ENCODE measurements at places on chromosomes 16 and 17.

- DNase-seq, result no peak
These were observed 7.3 kb downstream of the TNRC6A start for GRCh38 chr16:24736758-24737157.

- no peak for DNase-seq
These were observed 3.5 kb downstream of the CLTC start for GRCh38 chr17:59623151-59623550.

GRCh38 chr16:2827831-2828520 is 2.1 kb upstream of the ZG16B start:
- no peak for DNase-seq

GRCh38 chr16:31471875-31472708 is at the start of gene TGFB1I1:
TGFB1I1 (plus strand) TSS chr16:31472152; CDS start chr16:31472189, 37 bp downstream.
- no peak for DNase-seq

DNA sequence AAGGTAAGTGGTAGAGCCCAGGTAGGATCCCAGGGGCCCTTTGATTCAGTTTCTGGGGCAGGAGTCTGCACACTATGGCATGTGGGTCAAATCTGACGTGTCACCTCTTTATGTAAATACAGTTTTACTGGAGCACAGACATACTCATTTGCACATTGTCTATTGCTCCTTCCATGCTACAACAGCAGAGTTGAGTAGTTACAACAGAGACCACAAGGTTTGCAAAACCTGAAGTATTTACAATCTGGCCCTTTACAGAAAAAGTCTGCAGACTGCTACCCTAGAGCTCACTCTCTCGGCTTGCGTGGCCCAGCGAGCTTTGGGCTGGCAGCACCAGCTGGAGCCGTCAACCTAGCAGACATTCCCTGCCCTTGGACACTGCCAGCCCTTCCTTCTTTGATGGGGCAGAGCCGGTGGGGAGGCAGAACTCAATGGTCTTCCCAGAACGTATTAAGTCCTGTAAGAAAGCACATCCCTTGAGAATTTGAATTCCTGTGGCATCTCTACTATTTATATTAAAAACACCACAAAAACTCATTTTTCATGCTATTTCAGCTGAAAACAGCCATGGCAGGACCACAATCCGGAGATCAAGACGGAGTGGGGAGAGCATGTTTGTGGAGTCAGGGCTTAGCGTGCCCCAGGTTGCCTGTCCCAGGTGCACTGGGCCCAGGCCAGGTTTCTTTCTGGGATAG is 133.1 kb upstream of the NUDT7 start:
- no peak for DNase-seq

GRCh38 chr16:83159049-83159448 is 532.3 kb downstream of the CDH13 start:
- no peak for DNase-seq

- DNase-seq, result no peak
These were observed 2.7 kb downstream of the ZNF764 start for GRCh38 chr16:30555315-30556124.

GRCh38 chr16:85420501-85421337 is 192.4 kb upstream of the GSE1 start:
- DNase-seq, result no peak

DNA sequence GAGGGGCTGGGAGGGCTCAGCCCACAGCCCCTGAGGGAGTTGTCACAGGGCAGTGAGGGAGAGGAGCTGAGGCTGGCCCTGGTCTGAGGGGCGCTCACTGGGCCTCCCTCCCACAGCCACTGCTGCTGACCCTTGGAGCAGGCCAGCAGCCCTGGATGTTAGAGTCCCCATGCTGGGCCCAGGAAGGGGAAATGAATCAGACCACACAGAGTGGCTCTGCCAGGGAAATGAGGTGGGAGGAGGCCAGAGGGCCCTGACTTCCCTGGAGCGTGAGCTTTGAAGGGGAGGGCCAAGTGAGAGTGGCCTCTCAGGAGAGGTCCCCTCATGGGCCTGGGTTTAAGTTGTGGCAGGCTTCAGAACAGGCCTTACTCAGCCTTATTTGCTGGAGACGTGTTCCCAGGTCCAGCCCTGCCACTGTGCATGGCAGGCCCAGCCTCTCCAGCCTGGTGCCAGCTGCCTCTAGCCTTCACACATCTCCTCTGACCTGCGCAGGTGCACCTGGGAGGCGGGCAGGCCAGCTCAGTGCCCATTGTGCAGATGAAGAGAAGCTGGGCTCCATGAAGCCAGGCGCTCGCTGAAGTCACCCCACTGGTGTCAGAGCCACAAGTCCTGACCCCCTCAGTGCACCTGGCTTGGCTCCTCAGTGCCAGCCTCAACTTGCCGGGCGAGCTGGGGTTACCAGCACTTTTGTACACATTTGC is 15.4 kb downstream of the GPT2 start:
- DNase-seq, result no peak

- DNase-seq, result no peak
These were observed 10.9 kb upstream of the HS3ST6 start for GRCh38 chr16:1929105-1929504.

GRCh38 chr17:80262291-80262690 is 1.6 kb downstream of the RNF213 start:
- no peak for DNase-seq

DNA sequence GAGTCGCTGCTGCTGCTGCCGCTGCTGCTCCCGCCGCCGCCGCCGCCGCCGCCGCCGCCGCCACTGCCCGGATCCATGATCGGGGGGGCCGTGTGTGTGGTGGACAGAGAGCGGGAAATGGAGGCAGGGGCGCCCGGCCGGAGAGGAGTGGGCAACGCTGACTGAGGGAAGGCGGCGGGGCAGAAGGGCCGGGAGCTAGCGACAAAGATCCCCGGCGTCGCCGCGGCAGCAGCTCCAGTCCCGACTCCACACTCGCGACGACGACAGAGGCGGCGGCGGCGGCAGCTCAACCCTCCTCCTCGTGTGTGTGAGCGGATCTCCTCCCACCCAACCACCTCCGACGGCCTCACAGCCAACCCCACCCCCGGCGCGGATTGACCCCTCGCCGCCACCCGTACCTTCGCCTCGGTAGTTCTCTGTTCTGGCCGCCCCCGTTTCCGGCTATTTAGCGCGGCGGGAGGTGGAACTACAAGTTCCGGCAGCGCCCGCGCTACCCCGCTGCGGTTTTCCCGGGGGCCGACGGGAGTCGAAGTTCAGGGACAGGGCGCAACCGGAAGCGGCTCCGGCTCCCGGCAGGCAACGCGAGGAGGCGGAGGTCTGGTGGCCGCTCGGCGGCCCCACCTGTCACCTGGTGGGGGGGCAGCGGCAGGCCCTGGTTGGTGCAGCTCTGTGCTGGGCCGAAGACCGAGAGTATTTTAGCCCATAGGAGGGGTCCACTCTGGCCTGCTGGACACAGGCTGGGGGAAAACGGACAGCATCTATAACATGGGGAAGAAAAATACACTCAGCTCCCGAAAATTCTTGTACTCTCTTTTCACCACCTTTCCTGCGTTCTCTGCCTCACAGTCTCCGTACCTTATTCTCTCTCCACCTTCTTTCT is at the start of gene GSPT1:
Gene GSPT1, minus strand, starts transcription at position 313 of the 880 bp plus-strand sequence. Its CDS starts 236 bp downstream, at position 77.
- DNase-seq, result peak; percentile 90

GRCh38 chr17:77829843-77830799 is 128.4 kb upstream of the TNRC6C start:
- no peak for DNase-seq

- no peak for DNase-seq
These were observed 19.6 kb upstream of the QRICH2 start for GRCh38 chr17:76327696-76328095.

GRCh38 chr17:42508426-42509165 is 27.4 kb upstream of the NAGLU start:
- DNase-seq, result no peak

GRCh38 chr17:69428252-69428980 is 13.9 kb downstream of the MAP2K6 start:
- DNase-seq, result no peak

- peak; percentile 47 for DNase-seq
These were observed 23.1 kb upstream of the DHRS13 start for GRCh38 chr17:28925912-28926365.

- DNase-seq, result no peak
These were observed 961 bp downstream of the FGF11 start for GRCh38 chr17:7440113-7440833.

GRCh38 chr17:9837551-9838471 is 12.1 kb downstream of the GLP2R start:
- DNase-seq, result no peak

DNA sequence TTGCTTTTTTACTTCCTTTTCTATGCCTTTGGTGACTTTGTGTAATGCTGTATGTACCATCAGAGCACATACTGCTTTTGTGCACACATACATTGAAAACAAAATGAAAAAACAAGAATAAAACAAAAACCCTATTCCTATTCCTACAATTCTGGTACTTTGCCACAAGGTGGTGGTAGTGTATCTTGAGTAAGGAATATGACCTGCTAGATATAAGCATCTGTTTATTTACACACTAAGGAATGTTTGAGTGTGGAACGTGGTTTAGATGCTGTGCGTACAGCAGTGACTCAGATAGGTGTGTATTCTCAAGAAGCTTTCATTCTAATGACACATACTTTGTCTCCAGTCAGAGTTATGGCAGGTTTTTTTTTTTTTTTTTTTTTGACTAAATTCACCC is 606.2 kb downstream of the WWOX start:
- peak; percentile 9 for DNase-seq

- no peak for DNase-seq
These were observed 49.1 kb upstream of the SLC25A19 start for GRCh38 chr17:75338335-75338734.

DNA sequence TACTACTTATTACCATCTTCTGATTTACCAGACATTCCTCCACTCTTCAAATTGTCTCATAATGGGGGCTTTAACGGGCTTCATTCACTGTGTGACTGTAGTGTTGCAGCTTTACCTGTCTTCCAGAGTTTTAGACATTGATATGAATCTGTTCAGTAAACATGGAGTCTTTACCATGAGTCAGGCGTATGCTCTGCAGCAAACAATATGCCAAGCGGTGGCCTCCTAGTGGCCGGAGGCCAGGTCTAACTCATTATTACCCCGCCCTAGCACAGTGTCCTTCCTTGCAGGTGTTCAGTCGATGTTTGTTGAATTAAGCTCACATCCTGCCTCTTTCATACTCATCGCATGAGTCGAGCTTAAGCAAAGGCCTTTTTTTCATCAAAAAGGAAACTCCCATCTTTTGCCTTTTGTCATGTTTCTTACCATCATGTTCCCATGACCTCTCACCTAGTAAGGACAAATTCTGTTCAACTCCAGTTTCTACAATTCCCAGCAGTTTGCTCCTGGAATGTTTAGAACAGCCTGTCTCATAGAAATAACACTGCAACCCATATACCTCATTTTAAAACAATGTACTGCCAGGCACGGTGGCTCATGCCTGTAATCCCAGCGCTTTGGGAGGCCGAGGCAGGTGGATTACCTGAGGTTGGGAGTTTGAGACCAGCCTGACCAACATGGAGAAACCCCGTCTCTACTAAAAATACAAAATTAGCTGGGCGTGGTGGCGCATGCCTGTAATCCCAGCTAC is 39.4 kb downstream of the TUBD1 start:
- no peak for DNase-seq

DNA sequence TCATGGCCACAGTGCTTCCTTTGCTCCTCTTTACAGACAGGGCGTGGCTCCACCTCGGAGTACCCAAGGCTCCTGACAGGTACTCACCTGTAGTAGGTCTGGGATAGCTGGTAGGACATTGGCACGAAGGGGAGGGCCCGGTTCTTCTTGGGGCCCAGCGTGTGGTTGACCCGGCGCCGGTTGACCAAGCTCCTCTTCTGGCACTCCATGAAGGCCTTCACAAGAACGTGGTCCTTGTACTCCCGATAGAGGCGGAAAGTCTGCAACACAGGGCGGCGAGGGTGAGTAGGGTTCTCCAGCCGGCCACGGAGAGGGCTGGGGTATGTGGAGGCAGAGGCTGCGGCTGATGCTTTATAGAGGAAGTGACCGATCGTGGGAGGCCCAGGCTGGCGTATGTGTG is 69.7 kb downstream of the IL21R start:
- DNase-seq, result no peak

DNA sequence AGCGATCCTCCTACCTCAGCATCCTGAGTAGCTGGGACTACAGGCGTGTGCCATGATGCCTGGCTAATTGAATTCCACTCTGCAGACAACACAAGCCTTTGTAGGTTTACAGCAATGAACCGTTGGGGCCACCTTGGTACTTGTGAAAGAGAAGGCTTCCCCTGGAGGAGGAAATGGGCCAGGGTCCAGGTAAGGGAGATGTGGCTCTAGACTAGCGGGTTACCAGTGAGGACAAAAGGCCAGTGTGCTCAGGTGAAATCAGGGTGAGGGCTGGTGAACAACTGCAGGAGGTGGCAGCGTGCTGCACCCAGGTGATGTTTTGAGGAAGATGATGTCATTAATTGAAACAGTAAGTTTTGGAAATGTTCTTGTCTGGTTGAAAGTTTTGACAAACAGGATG is 6.7 kb downstream of the SDR42E1 start:
- DNase-seq, result no peak

DNA sequence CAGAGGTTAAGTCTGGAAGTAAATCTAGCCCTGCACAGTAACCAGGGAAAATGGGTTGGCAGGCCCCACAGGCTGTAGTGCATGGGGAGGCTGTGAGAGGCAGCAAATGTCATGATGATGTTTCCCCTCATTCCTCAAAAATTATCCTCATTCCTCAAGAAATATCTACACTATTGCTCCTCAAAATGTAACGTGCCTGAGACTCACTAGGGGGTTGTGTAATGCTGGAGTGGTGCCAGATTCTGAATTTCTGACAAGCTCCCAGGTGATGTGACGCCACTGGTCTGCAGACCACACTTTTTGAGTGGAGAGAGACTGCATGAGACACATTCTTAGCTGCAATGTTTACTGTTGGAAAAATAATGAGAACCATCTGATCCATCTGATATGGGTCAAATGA is 1.2 kb upstream of the MPP3 start:
- DNase-seq, result no peak

- no peak for DNase-seq
These were observed 5.7 kb upstream of the MINK1 start for GRCh38 chr17:4827399-4827798.

- DNase-seq, result no peak
These were observed 79.4 kb downstream of the CCDC182 start for GRCh38 chr17:57665696-57666095.

DNA sequence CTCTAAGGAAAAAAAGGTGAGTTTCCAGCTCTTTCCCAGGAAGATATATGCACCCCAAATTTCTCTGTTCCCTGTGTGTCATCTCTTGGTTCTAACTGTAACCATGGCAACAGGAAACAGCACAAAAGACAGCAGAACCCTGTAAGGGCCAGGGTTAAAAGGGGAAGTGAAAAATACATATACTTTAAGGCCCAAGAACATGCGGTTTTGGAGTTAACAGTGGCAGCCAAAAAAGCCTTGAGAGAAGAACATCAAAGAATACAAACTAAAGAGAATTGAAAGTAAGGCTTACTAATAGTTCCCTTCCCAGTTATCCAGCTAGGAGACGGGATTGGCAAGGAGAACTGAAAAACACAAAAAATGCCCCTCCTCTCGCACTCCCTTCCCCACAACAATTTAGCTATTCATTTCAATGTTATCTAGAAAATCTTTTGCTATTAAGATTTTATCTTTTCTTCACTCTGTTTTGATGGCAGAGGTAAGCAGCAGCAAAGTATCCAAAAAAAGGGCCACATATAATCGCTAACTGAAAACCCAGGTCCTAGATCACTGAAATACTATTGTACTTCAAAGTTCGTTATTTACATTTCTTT is 1.5 kb downstream of the SPOP start:
- peak; percentile 85 for DNase-seq

- DNase-seq, result no peak
These were observed 198.3 kb upstream of the KCNJ16 start for GRCh38 chr17:69876757-69877156.

All from GM12878 (cell line).